ENCODE measurements at places on chromosomes 4 and X. TPM values are rescaled to one million over a fixed set of nuclear protein-coding genes. Genes with fewer than 3 reads are reported as not detected.
A peak's percentile ranks its signal among the peaks of the same experiment; 100 is the strongest.

TCEAL5 gene
- not detected for total RNA-seq

CXCL1 gene
- 20.0 TPM for total RNA-seq

BEX5 gene
- total RNA-seq: not detected

- no peak for DNase-seq
- no peak overlapping the region for H3K27ac ChIP-seq
- no peak overlapping the region for H3K4me3 ChIP-seq
- peaks cover 9% of the 10 kb centered on the region for H3K4me1 ChIP-seq
- H3K36me3 ChIP-seq: no peaks in the 10 kb centered on the region
Measured at GRCh38 chr4:152476796-152477195, 59.1 kb downstream of the FBXW7 start.

GRCh38 chrX:120560842-120561633 lies at the start of gene CUL4B:
CUL4B (minus strand) TSS chrX:120560962; CDS start chrX:120560638, 324 bp downstream.
- H3K4me1 ChIP-seq: peaks cover 22% of the 10 kb centered on the region
- H3K27me3 ChIP-seq: no peaks in the 10 kb centered on the region
- peaks cover 4% of the 10 kb centered on the region for H3K36me3 ChIP-seq
- peak; percentile 95 for DNase-seq
- H3K27ac ChIP-seq: peak within 1 kb of the TSS; percentile 94

DNA sequence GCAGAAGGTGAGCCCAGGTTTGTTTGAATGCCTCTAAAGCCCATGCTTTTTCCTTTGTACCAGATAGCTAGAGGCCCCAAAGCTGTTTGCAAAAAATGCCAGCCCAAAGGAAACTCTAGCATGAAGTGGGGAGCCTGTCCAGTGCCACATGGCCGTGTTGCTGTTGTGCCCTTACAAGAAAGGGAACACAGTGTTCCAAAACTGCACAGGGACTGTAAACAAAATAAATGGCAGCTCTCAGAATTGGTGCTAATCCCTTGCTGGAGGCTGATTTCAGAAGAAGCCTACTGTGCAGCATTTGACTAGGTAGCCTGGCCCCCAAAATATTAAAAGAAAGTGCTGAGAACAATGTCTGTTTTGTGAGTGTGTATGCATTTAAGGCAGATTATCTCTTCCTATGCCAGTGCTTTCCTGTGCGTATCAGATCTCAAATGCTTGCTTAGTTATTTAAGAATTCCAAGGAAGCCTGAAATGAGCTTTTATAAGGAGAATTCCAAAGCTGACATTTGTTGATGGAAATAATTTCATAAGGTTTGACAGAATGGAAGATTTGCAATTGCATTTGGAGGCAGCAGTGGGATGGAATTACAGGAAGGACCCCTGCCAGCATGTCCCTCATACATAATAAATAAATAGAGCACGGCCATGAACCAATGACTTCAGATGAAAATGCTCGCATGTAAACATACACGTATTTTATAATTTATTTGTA lies 115.7 kb downstream of the IRF2 start:
- peaks cover 13% of the 10 kb centered on the region for H3K4me1 ChIP-seq
- H3K36me3 ChIP-seq: no peaks in the 10 kb centered on the region
- H3K4me3 ChIP-seq: no peak overlapping the region
- H3K27me3 ChIP-seq: no peaks in the 10 kb centered on the region
- DNase-seq: no peak

- no peaks in the 10 kb centered on the region for H3K4me1 ChIP-seq
- DNase-seq: no peak
- H3K36me3 ChIP-seq: peaks cover 9% of the 10 kb centered on the region
- no peak overlapping the region for H3K4me3 ChIP-seq
- H3K27ac ChIP-seq: no peak overlapping the region
- no peaks in the 10 kb centered on the region for H3K27me3 ChIP-seq
Measured at GRCh38 chrX:74280759-74281158, 23.2 kb upstream of the ZCCHC13 start.

DNA sequence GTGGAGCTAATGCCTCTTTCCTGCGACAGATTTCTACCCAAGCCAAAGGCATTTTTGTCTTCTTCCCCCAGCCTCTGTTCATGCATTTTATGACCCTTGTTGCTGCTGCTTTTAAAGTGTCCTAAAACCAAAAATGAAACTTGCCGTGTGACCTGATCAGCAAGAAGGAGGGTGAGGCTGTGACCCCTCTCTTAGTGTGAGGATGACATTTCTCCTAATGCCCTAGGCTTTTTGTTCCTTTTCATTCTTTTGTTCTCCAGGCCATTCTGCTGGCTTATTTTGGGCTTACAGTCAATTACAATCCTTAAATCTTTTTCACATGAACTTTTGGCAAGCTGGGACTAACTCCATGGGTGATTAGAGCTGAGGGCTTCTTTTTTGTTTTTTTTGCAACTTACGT lies 34.4 kb downstream of the PTTG2 start:
- no peaks in the 10 kb centered on the region for H3K27me3 ChIP-seq
- H3K4me1 ChIP-seq: peaks cover 6% of the 10 kb centered on the region
- H3K4me3 ChIP-seq: no peak overlapping the region
- DNase-seq: no peak
- no peak overlapping the region for H3K27ac ChIP-seq
- H3K36me3 ChIP-seq: no peaks in the 10 kb centered on the region

DNA sequence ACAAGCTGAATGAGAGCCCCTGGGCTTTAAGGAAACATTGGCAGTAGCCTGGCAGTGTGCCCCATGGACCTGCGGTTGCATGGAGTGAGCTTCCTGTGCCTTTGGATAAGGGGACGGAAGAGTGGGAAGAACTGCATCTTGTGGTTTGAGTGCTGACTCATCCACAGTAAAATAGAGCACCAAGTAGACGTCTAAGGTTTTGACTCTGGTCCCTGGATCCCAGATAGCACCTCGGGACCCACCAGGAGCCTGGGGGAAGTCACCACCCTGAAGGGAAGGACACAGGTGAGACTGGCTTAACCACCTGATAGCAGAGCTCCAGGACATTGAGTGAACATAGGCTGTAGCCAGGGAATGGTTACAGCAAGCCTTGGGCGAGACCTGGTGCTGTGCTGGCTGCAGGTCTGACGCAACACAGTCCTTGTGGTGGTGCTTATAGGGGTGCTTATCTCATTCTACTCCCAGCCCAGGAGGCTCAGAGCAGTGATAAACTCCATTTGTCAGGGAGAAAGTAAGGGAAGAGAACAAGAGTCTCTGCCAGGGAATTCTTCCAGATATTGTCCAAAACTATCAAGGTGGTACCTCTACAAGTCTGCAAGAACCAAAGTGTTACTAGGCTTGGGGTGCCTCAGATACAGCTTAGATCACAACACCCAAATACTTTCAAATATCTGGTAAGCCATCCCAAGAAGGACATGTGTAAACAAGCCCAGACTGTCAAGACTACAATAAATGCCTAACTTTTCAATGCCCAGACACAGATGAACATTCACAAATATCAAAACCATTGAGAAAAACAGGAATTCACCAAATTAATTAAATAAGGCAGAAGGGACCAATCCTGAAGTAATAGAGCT lies 123.6 kb upstream of the TET2 start:
- no peaks in the 10 kb centered on the region for H3K27me3 ChIP-seq
- no peaks in the 10 kb centered on the region for H3K4me1 ChIP-seq
- no peak overlapping the region for H3K27ac ChIP-seq
- H3K4me3 ChIP-seq: no peak overlapping the region
- DNase-seq: no peak

GRCh38 chrX:84064164-84064563 lies 123.8 kb downstream of the RPS6KA6 start:
- no peak overlapping the region for H3K4me3 ChIP-seq
- no peaks in the 10 kb centered on the region for H3K36me3 ChIP-seq
- no peaks in the 10 kb centered on the region for H3K27me3 ChIP-seq
- no peaks in the 10 kb centered on the region for H3K4me1 ChIP-seq
- H3K27ac ChIP-seq: no peak overlapping the region

DNA sequence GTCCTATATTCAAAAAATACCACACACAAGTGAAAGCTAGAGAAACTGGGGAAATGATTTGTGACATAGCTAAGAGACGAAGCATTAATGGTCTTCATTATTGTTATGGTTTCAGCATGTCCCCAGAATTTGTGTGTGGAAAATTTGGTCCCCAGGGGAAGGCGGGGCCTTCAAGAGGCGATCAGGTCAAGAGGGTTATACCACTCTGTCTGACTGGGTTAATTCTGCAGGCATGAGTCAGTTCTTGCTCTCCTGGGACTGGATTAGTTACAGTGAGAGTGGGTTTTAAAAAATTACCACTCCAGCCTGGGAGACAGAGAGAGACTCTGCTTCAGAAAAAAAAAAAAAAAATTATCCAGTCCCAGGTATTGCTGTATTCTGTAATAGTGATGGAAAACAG lies 2.1 kb upstream of the MTNR1A start:
- DNase-seq: no peak
- no peak overlapping the region for H3K4me3 ChIP-seq
- no peaks in the 10 kb centered on the region for H3K36me3 ChIP-seq
- H3K27me3 ChIP-seq: no peaks in the 10 kb centered on the region
- H3K4me1 ChIP-seq: no peaks in the 10 kb centered on the region
